ENCODE measurements at places on chromosomes 5 and 9. TPM values are rescaled to one million over a fixed set of nuclear protein-coding genes. Genes with fewer than 3 reads are reported as not detected.

DNA sequence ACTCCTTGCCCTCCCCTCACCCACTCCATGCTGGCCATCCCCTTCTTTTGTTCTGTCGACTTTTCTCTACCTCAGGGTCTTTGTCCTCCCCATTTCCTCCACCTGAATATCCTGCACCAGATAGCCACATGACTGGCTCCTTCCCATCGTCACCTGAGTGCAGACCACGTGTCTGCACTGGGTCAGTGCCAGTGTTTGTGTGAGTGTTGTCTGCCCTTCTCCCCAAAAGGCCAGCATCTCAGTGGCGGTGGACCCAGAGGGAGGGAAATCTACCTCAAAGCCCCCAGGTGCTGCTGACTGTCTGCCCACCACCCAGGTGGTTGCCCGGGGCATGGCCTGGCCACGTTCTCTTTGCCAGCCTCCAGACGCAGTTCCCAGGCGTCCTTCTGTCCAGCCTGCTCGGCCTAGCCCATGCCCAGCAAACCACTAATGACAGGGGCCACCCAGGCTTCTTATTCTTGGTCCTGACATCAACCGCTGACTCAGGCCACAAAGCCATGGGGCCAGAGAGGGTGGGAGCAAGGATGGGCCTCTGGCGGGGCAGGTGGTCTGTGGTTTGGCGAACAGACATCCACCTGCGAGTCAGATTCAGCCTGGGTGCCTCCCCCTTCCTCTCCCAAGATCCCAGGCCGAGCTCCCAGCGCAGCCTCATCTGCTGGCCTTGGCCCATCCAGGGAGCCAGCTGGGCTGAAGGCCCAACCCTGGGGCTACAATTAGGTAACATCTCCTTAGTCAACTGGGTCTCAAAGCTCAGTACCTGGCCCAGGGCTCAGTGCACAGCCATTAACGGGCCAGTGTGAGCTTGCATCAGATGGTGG lies 5.5 kb upstream of the NINJ1 start:
- no peaks in the 10 kb centered on the region for H3K36me3 ChIP-seq
- no peak overlapping the region for H3K4me3 ChIP-seq
- peaks cover 9% of the 10 kb centered on the region for H3K4me1 ChIP-seq
- H3K27me3 ChIP-seq: no peaks in the 10 kb centered on the region

- no peak overlapping the region for H3K4me3 ChIP-seq
- H3K27me3 ChIP-seq: no peaks in the 10 kb centered on the region
- no peak for DNase-seq
- no peaks in the 10 kb centered on the region for H3K4me1 ChIP-seq
- H3K27ac ChIP-seq: no peak overlapping the region
Observed at GRCh38 chr5:87686975-87687374, 274.2 kb upstream of the CCNH start.

DNA sequence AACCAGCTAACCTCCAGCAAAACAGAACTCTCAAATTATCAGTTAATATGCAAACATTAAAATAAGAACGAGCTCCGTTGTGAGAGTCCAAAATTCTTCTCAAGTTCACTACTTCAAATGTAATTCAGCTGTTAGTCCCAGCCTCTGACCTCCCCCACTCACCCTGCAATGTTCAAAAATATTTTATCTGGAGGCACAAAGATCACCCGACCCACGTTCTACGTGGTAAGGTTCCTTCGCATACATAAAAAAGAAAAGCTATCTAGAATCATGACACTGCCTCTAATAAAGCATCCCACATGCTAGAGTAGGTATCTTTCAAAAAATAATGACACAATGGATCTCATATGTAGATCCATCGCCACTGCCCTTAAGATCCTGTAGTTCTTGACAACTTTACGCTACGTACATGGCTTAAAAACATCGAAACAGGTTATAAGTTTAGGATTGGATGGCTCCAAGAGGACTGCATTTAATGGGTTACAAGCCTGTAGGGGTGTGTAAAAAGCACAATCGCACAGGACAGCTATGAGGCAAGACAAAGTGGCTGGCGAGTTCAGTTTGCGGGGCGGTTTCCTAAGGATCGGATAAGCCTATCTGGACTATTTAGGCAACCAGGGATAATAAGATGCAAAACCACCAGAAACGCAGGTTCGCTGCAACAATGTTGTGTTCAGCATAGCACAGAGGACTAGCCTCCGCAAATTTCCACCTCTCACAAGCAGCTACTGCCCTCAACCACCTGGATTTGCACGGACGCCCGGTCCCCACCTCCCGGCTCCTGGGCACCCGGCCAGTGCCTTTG lies 969 bp downstream of the CLK4 start:
- no peak for DNase-seq
- H3K4me3 ChIP-seq: peak overlapping the region; percentile 96
- peaks cover 3% of the 10 kb centered on the region for H3K27me3 ChIP-seq
- H3K36me3 ChIP-seq: peaks cover 5% of the 10 kb centered on the region
- peak overlapping the region; percentile 93 for H3K27ac ChIP-seq
- peaks cover 31% of the 10 kb centered on the region for H3K4me1 ChIP-seq

The CDO1 gene
- total RNA-seq: 27.6 TPM

The CSF1R gene
- total RNA-seq: not detected

GRCh38 chr5:122297587-122298298 lies 14.3 kb upstream of the SNCAIP start:
- H3K4me1 ChIP-seq: no peaks in the 10 kb centered on the region
- no peak overlapping the region for H3K27ac ChIP-seq
- no peak overlapping the region for H3K4me3 ChIP-seq
- peaks cover 5% of the 10 kb centered on the region for H3K27me3 ChIP-seq

DNA sequence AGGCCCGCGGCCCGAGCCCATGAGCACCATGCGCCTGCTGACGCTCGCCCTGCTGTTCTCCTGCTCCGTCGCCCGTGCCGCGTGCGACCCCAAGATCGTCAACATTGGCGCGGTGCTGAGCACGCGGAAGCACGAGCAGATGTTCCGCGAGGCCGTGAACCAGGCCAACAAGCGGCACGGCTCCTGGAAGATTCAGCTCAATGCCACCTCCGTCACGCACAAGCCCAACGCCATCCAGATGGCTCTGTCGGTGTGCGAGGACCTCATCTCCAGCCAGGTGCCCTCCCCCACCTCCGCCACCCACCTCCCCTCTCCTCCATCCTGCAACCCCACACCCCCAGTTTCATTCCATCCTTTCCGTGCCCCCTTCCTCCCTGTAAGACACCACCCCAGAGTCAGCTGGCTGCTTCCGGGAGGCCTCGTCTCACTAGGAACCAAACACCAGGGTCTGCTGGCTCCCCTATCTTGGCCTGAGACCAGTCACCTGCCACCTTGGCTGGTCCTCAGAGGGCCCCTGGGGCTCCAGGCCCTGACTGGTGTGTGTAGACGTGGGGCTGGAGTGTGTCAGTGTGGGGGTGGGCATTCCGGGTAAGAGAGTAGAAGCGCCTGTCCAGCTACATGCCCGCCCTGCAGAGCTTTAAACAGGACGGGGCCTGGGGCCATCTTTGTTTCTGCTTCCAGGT lies 655 bp downstream of the GRIN1 start:
- H3K36me3 ChIP-seq: no peaks in the 10 kb centered on the region
- no peak overlapping the region for H3K27ac ChIP-seq
- H3K27me3 ChIP-seq: peaks cover 95% of the 10 kb centered on the region
- no peaks in the 10 kb centered on the region for H3K4me1 ChIP-seq
- no peak for DNase-seq
- H3K4me3 ChIP-seq: no peak overlapping the region

The ARHGEF39 gene
- 27.2 TPM for total RNA-seq

DNA sequence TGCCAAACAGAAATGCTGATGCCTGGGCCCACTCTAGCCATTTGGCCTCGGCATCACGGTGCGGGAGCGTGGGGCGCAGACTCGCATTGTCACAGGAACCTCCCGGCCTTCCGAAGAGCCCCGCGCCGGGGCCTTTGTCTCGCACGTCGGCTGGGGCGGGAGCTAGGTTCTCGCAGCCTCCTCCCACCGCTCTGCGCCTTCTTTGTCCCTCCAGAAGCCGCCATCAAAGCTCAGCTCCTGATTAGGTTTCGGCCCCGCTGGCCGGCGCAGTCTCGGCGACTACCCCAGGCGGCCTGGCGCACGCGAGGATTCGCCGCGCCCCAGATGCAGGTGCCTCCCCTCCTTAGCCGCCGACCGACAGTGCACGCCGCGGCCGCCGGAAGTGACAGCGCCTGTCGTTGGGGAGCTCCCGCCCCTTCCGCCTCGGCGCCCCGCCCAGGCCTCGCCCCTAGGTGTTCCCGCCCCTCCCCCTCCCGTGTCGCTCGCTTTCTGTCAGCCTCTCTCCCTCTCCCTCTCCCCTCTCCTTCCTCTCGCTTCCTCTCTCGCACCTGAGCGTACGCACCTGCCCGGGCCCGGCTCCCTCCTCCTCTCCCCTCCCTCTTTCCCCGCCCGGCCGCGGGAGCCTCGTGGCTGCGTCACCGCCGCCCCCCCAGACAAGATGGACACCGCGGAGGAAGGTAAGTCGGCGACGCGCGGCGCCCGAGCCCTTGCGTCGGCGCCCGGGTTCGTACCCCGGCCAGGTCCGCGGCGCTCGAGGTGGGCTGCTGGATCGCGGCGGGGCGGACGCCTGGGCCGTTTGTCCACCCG lies at the start of gene MARCHF6:
MARCHF6 (plus strand) TSS at position 455 of the 807 bp plus-strand sequence; CDS start at position 659, 204 bp downstream.
- H3K36me3 ChIP-seq: peaks cover 2% of the 10 kb centered on the region
- peaks cover 48% of the 10 kb centered on the region for H3K4me1 ChIP-seq
- no peaks in the 10 kb centered on the region for H3K27me3 ChIP-seq
- peak within 1 kb of the TSS; percentile 98 for H3K4me3 ChIP-seq

DNA sequence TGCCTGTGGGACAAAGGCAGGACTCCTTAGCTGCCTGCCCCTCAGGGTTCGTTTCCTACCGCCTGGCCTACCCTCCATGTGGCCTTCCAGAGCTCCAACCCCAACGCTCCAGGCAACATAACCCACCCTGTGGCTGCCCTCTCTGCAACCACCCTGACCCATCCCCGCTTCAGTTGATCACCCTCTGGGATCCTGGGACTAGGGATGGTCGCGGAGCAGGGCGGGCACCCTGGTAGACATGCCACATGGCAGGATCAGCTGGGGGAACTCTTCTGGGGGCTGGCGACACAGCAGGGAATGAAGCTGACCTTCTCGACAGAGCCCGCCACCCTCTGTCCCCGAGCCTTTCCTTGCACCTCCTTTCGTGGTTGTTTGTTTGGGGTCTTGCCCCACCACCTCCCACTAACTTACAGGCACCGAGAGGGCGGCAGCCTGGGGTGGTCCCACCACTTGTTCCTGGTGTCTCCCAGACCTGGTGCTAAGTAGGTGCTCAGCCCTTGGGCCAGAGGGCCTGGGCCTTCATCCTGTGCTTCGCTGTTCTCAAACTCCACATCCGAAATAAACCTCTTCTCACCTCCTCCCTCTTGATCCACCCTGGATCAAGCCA lies 243.1 kb downstream of the PBX3 start:
- DNase-seq: no peak
- H3K4me3 ChIP-seq: peak overlapping the region; percentile 24
- no peaks in the 10 kb centered on the region for H3K36me3 ChIP-seq
- H3K27me3 ChIP-seq: no peaks in the 10 kb centered on the region
- peaks cover 7% of the 10 kb centered on the region for H3K4me1 ChIP-seq

- no peaks in the 10 kb centered on the region for H3K36me3 ChIP-seq
- peaks cover 20% of the 10 kb centered on the region for H3K27me3 ChIP-seq
- H3K4me3 ChIP-seq: no peak overlapping the region
- peaks cover 30% of the 10 kb centered on the region for H3K4me1 ChIP-seq
- DNase-seq: no peak
- peak overlapping the region; percentile 68 for H3K27ac ChIP-seq
Observed at GRCh38 chr5:150246835-150247234, 42.7 kb downstream of the CAMK2A start.

GRCh38 chr5:134521841-134522240 lies 3.6 kb upstream of the JADE2 start:
- peaks cover 60% of the 10 kb centered on the region for H3K27me3 ChIP-seq
- no peak overlapping the region for H3K27ac ChIP-seq
- DNase-seq: no peak
- no peak overlapping the region for H3K4me3 ChIP-seq

GRCh38 chr5:168177831-168178450 lies 113.5 kb upstream of the WWC1 start:
- H3K27me3 ChIP-seq: peaks cover 26% of the 10 kb centered on the region
- H3K4me1 ChIP-seq: peaks cover 30% of the 10 kb centered on the region
- no peak overlapping the region for H3K27ac ChIP-seq
- H3K4me3 ChIP-seq: no peak overlapping the region
- no peak for DNase-seq

The ADAMTSL1 gene
- total RNA-seq: 2.5 TPM

DNA sequence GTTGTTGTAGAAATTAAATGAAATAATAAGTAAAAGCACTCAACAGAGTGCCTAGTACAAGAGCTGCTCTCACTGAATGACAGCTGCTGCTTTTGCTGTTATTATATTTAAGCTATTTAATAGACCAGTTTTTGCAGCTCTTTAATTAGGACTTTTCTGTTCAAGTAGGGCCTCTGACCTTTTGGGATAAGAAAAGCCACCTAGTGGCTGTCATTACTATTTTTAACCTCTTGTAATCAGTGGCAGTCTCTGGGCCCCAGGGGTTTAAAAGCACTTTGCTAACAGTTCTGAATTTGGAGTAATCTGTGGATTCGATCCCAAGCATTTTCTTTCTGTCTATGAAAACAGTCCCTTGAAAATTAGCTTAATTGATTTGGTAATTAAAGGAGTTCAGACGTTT lies 121.1 kb downstream of the NUDT12 start:
- H3K27ac ChIP-seq: no peak overlapping the region
- H3K4me1 ChIP-seq: peaks cover 39% of the 10 kb centered on the region
- no peak for DNase-seq
- H3K36me3 ChIP-seq: peaks cover 24% of the 10 kb centered on the region
- no peak overlapping the region for H3K4me3 ChIP-seq

DNA sequence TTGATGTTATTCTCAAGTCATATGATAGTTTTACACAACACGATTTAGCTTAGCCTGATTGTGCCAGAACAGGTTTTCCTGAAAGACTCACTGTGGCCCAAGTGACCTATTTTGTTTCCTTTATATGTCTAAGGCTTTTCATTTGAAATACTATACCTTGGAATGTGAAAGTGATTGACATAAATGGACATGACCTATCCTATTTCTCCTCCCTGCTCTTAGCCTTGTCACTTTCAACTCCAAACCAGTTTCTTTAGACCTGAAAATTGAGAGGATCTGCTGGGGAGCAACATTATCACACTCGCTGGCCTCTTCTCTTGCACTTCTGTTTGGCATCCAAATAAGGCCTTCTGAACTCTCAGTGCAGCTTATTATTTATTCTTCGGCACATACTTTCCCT lies 496.8 kb downstream of the MAT2B start:
- H3K4me3 ChIP-seq: no peak overlapping the region
- H3K36me3 ChIP-seq: peaks cover 2% of the 10 kb centered on the region
- no peak for DNase-seq
- peaks cover 36% of the 10 kb centered on the region for H3K27me3 ChIP-seq

- no peak overlapping the region for H3K27ac ChIP-seq
- DNase-seq: no peak
- no peak overlapping the region for H3K4me3 ChIP-seq
- no peaks in the 10 kb centered on the region for H3K27me3 ChIP-seq
- H3K4me1 ChIP-seq: peaks cover 27% of the 10 kb centered on the region
Observed at GRCh38 chr5:78927657-78928282, 57.3 kb downstream of the ARSB start.

DNA sequence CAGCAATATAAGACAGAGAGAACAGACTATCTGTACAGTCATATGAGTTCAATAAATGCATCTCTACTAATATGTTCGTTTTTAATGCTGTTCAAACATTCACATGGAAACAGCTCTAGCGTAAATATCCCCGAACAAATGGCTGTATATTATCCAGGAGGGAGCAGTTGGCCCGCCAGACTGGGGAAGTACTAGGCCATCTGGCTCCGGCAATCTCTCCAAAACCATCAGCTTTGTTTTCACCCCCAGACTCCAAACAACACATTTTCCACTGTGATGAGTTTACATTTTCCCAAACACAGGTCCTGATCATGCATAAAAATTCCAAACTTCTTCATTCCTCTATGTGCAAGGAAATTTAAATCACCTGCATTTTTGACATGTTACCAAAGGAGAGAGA lies 8.7 kb downstream of the EBF1 start:
- H3K36me3 ChIP-seq: no peaks in the 10 kb centered on the region
- DNase-seq: no peak
- H3K27ac ChIP-seq: no peak overlapping the region
- peaks cover 31% of the 10 kb centered on the region for H3K27me3 ChIP-seq
- H3K4me1 ChIP-seq: peaks cover 14% of the 10 kb centered on the region
